ENCODE measurements at places on chromosomes 4 and X. TPM values are rescaled to one million over a fixed set of nuclear protein-coding genes. Genes with fewer than 3 reads are reported as not detected.

DNA sequence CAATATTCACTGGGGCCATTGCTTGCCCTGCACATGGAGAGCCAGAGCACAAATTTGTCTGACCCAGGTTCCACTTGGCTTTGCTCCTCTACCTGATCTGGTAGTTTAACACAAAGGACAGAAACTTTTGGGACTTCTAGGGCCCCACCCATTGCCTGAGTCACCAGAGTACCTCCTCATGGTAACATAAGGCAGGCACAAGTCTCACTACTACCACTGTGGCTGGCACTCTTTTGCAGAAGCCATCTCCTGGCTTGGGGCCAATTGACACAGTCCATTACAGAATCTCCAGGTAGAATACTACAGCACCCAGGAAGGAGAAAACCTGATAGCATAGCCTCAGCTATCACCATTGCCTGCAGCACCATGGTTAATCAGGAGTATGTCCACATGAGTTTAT lies 52.6 kb upstream of the NAP1L2 start:
- DNase-seq = no peak

DNA sequence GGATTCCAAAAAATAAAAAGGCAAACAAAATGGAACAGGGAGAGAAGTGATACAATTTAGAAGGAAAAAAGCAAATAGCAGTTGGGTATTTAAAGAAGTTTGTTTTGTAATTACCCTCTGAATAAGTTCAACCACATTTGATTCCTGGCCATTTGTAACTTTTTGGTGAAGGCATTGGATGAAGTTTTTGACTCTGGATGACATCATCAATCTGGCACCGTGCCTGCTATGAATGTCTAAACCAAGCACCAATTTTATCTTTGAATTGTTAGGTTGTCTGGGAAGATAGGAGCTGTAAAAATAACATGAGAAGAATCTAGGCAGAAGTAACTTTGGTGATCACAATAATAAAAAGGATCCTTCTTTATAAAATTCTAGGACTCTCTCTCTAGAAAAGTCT lies 29.5 kb downstream of the TMPRSS11A start:
- DNase-seq = no peak

DNA sequence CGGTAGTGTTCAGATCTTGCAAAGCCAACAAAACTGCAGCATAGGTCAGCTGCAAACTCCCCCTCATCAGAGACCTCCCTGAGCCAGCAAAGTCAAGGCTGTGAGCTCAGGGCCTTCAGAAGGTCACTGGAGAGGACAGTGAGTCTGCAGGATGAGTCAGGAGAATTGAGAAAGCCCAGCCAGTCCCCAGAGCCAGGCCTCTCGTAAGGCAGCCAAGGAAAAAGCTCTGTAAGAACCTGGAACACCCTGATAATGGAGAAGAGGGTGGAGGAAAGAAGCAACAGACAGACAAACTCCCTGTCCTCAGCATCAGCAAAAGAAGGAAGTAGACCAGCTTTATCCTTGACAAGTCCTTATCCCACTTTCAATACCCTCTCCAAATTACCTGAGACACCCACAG lies 33.0 kb downstream of the GRIA3 start:
- DNase-seq = no peak

Gene PFKFB1
- total RNA-seq = 0.44 TPM

- no peak for DNase-seq
Measured at GRCh38 chr4:138177278-138177968, 64.7 kb downstream of the SLC7A11 start.

- no peak for DNase-seq
Measured at GRCh38 chr4:153170407-153170806, 33.8 kb upstream of the TRIM2 start.

GRCh38 chr4:147913137-147913536 lies 181.2 kb downstream of the ARHGAP10 start:
- DNase-seq = no peak

Measured in activated CD8-positive, alpha-beta T cell treated with anti-CD3 and anti-CD28 coated beads, Interleukin-2, amount 10 ng/mL, durations not matched to agents 7 days and 5 days (primary cell).